Left renal cortex interstitium (tissue), 4 donors: ENCODE measurements at places on chromosomes 11 and 22.
A peak's percentile ranks its signal among the peaks of the same experiment; 100 is the strongest.

GRCh38 chr11:75706260-75706729 lies 11.3 kb upstream of the MOGAT2 start:
- DNase-seq, result peak; percentile 26

DNA sequence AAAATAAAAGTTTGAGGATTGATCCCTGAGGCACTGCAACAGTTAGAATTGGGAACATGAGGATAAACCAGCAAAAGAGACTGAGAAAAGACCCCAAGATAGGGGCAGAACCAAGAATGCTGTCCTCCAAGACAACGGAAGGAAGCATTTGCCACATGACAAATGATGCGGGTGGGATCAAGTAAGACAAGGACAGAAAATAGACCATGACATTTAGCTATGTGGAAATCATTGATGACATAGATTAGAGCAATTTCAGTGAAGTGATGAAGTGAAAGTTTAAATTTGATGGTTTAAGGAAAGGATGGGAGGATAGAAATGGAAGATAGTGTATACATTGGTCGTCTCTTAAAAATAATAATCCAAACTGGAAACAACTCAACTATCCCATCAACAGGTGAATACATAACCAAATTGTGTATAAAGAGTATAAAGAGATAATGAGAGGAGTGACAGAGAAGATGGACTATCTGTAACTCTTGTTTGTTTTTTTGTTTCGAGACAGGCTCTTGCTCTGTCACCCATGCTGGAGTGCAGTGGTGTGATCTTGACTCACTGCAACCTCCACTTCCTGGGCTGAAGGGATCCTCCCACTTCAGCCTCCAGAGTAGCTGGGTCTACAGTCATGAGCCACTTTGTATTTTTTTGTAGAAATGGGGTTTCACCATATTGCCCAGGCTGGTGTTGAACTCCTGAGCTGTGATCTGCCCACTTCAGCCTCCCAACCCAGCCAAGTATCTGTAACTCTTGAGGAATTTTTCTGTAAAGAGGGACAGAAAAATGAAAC lies 48.7 kb upstream of the FDX1 start:
- no peak for DNase-seq

DNA sequence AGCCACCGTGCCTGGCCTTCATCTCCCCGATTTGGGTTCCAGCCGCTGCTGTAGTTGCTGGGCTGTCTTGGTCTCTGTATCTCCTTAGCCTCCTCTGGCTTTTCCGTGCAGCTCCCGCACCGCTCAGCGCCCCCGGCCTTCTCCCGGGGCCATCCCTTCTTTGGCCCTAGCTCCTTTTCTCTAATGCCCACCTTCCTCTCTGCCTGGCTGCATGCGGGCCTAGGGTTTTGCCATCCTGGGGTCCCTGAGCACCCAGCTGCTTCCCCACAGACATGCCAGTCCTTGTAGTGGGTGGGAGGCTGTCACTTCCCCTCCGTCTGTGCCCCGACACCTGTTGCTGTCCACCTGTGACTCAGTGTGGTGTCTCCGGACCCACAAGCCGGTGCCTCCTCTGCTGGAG lies 36.4 kb downstream of the KCNJ4 start:
- no peak for DNase-seq

GRCh38 chr11:90594658-90595057 lies 371.8 kb upstream of the CHORDC1 start:
- no peak for DNase-seq

GRCh38 chr11:62644220-62644619 lies 2.2 kb downstream of the GANAB start:
- DNase-seq, result no peak

DNA sequence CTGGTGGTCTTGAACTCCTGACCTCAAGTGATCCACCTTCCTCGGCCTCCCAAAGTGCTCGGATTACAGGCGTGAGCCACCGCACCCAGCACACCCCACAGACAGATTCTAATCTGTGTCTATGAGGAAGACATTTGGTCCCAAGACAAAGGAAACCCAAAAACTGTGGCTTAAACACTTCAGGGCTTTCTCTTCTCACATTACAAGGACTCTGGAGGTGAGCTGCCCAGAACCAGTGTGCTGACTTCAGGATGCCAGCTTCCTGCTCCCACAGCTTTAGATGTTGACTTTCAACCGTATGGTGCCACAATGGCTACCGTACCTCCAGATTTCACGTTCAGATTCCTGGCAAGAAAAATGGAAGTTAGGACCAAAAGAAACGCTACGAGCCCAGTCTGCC lies 32.2 kb upstream of the SYT7 start:
- DNase-seq, result no peak

GRCh38 chr11:79040348-79040747 lies 400.5 kb downstream of the TENM4 start:
- no peak for DNase-seq

GRCh38 chr22:46149512-46150033 lies 753 bp upstream of the PPARA start:
- DNase-seq, result no peak

DNA sequence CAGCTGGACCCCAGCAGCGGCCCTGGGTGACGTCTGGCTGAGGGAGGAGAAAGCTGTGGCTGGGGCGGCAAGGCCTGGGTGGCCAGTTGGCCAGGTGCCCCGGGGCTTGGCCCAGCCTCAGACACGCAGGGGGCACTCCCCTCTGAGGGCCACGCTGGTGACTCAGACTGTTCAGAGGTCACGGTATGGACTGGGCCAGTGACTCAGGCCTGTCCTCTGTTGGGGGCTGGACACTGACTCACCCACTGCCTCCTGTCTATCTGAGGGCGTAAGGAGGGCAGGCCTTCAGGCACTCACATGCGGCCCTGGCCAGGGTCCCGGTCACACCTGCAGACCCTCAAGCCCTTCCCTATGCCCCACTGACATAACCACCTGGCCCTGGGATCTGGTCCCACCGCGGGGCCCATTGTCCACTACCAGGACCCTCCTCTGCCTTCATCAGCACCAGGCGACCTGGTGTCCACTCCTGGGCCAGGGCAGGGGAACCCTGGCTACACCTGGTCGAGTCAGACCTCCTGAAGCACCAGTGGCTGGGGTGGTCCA lies 3.7 kb upstream of the MUC5AC start:
- no peak for DNase-seq

DNA sequence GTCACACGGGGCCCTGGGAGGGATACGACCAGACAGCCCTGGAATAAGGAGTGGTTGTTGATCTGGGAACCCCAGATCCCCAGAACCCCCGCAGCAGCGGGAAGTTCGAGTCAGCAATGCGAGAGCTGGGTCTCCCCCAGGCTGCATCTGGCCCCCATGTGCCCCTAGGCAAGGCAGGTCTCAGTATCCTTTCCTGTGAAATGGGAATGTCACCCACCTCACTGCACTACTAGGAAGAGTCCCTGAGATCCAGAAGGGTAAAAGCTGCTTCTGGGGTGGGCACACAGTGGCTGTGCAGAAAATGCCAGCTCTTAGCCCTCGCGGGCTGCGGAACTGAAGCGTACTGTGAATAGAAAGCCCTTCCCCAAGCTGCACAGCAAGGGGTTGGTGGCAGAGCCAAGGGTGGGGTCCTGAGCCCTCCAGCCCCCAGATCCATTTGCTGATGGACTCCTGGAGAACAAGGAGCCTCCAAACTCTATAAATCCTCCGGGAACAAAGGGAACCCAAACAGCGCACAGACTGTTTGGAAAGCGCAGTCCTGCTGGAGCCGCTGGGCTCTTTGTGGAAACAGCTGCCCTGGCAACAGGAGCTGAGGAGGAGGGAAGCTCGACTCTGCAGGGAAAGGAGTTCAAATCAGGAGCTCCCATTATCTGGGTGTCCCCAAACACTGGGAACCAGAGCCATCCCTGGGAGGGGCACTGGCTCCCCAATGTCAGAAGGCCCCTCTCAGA lies 68.2 kb upstream of the SHISAL1 start:
- no peak for DNase-seq

DNA sequence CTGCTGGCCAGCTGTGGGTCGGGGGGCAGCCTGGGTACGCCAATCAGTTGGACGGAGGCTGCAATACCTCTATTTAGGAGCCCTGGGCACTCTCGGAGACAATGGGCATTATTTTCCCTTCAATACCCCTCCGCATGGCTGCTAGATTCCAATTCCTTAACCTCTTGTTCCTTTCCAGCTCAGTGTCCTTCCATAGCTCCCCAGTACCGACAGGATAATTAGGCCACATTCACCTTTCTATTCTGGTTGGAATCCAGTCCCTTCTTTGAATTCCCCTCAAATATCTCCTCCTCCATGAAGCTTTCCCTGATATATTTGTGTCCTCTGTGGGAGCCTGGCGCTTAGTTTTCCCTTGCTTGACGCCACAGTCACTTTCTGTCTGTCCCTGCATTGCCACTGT lies 4.2 kb upstream of the BIK start:
- no peak for DNase-seq

DNA sequence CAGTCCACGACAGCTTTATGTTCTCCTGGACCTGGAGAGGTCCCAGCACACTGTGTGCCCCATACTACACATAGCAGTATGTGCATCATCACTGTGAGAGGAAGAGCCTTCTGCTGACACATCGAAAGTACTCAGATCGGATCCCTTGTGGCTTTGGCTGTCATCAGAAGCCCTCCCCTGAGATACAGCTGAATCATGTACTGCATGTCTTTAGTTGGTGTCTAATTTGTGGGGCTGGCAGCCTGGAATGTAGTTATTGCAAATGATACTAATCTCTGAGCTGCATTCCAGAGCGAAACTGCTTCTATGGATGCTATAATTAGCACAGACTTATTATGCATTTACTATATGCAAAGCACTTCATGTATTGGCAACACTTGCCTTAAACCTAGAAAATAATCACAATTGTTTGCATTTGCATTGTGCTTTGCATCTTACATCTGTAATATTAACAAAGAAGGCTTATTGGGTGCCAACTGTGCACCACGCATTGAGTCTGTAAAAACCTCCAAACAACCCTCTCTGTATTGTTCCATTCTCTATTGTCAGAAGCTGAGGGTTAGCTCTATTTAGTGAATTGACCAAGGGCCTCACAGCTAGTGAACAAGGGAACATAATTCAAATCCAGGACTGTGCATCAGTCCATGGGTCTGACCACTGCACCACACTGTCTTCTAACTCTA lies 89.2 kb upstream of the CRTAM start:
- no peak for DNase-seq

DNA sequence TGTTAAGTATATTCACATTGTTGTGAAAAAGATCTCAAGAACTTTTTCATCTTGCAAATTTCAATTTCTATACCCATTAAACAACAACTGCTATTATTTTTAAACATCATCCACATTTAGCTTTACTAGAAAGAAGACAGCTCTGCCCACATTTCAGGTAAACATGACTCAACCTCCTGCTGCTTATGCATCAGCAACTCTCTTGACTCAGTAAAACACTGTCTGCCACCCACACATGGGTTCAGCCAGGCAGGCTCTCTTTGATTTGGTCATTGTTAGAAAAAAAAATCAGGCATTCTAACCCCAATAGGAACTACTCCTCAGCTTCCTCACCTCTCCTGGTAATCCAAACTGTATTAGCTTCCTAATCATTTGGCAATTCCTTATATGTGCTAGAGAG lies 5.1 kb upstream of the ENDOD1 start:
- DNase-seq, result no peak

- DNase-seq, result peak; percentile 41
Observed at GRCh38 chr11:63567044-63567840, 4.1 kb upstream of the PLAAT2 start.

DNA sequence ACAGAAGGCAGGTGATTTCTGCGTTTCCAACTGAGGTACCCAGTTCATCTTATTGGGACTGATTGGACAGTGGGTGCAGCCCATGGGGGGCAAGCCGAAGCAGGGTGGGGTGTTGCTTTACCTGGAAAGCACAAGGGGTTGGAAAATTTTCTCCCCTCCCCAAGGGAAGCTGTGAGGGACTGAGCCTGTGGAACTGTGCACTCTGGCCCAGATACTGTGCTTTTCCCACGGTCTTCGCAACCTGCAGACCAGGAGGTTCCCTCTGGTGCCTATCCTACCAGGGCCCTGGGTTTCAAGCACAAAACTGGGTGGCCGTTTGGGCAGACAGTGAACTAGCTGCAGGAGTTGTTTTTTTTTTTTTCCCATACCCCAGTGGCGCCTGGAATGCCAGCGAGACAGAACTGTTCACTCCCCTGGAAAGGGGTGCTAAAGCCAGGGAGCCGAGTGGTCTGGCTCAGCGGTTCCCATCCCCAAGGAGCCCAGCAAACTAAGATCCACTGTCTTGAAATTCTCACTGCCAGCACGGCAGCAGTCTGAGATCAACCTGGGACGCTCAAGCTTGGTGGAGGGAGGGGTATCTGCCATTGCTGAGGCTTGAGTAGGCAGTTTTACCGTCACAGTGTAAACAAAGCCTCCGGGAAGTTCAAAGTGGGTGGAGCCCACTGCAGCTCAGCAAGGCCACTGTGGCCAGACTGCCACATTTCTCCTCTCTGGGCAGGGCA lies 97.2 kb downstream of the JRKL start:
- no peak for DNase-seq

DNA sequence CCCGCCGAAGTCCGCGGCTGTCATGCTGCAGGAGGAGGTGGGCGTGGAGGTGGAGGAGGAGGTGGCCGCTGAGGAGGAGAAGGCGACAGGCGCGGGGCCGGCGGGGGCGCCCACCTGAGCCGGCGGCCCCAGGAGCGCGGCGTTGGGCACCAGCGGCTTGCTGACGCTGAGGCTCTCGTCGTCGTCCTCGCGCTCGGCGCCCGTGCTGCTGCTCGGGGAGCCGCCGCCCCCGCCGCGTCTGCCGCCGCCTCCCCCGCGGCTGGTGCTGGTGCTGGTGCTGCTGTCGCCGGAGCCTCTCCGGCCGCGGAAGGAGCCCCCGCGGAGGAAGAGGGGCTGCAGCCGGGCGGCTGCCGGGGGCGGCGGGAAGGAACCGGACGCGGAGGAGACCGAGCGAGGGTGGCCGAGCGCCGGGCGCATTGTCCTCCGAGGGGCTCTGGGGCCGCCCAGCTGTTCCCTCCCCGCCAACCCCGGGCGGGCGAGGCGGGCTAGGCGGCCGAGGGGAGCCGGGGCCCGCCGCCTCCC lies 388 bp downstream of the TMEM121B start:
- no peak for DNase-seq

DNA sequence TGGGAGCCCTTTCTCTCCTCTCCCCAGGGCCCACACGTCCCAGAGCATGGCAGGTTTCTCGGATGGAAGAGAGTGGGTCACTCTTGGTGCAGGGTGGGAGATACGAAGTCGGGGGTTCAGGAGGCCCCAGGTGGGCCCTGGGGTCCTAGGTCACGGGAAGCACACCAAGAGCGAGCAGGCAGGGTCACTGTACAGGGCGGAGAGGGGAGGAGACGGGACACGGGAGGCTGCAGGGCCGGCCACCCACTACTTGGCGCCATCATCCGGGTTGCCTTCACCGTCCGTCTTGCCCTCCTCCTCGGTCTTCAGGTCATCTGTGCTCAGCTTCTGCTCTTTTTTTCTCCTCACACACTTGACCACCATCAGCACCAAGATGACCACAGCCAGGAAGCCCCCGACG lies 9.8 kb downstream of the SCN2B start:
- no peak for DNase-seq
